ENCODE measurements at places on chromosomes 7 and 10.

GRCh38 chr10:126042906-126043305, 146.5 kb downstream of the FANK1 start:
- no peak for DNase-seq

DNA sequence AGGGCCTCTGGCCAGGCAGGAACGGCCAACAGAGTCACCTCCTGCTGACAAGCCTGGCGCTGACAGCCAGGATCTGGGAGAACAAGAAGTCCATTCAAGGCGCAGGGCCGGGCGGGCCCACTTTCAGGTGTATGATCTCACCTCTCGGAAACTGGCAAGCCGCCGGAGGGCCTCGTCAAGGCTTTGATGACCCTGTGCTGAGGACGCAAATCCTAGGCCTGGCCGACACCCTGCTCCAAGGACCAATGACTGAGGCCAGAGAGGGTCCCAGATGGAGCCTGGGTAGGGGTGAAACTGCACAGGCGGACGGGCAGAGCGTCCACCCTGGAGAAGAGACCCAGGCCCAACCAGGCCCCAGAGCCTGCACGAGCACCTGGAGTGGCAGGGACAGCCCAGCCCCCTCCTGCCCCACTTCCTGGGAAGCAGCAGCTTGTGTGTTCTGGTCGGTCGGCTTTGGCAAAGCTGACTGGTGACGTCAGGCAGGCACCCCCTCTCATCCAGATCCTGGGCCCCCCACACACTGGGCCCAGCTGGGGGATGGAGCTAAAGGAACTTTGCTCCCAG, 30.6 kb downstream of the MYL10 start:
- no peak for DNase-seq

- DNase-seq, result no peak
Measured at GRCh38 chr7:66575398-66575797, 53.3 kb upstream of the KCTD7 start.

DNA sequence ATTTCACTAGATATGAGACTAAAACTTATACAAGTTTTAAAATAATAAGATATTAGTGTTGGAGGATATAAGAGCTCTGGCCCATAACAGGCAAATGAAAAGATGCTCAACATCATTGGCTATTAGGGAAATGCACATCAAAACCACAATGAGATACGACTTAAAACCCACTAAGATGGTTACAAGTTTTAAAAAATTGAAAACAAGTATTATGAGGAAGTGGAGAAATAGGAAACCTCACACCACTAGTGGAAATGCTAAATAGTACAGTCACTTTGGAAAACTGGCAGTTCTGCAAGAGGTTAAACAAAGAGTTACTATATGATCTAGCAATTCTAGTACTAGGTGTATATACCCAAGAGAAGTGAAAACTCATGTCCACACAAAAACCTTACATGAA, 17.2 kb downstream of the PANK1 start:
- no peak for DNase-seq

DNA sequence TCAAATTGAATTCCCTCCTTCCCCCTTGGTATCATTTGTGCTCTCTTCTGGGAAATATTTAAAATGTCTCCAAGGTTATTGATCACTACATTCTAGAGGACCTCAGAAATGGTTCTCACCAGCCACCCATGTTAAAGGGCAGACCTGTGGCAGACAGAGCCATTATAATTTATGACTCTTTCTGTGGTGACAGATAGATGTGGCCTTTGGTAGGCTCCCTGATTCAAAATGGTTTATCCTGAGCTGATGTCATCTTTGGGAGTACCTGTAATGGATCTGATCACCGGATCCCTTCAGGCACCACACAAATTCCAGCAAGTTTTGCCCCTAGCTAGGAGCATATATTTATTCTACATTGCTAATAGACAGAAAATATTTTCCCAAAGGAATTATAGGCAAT, 267.5 kb downstream of the SDK1 start:
- DNase-seq, result no peak

GRCh38 chr7:103447073-103447960, 1.3 kb upstream of the SLC26A5 start:
- DNase-seq, result no peak

GRCh38 chr10:124106241-124106879, 13.0 kb upstream of the CHST15 start:
- DNase-seq, result no peak

GRCh38 chr7:23474829-23475575, 4.7 kb upstream of the IGF2BP3 start:
- no peak for DNase-seq

- DNase-seq, result no peak
Measured at GRCh38 chr7:116571037-116571436, 46.2 kb downstream of the CAV1 start.

DNA sequence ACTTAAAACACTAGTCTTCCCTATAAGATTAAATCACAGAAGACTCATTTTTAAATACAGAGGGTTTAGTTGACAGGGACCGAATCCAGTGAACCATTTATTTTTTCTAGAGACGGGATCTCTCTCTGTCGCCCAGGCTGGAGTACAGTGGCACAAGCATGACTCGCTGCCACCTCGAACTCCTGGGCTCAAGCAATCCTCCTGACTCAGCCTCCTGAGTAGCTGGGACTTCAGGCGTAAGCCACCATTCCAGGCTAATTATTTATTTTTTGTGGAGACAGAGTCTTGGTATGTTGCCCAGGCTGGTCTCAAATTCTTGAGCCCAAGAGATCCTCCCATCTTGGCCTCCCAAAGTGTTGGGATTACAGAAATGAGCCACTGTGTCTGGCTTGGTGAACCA, 20.9 kb upstream of the LYZL1 start:
- DNase-seq, result no peak
